Effector CD4-positive, alpha-beta T cell (primary cell): ENCODE measurements at places on chromosomes 5 and 9.

- DNase-seq, result no peak
Observed at GRCh38 chr9:71509054-71509453, 259.3 kb downstream of the CEMIP2 start.

DNA sequence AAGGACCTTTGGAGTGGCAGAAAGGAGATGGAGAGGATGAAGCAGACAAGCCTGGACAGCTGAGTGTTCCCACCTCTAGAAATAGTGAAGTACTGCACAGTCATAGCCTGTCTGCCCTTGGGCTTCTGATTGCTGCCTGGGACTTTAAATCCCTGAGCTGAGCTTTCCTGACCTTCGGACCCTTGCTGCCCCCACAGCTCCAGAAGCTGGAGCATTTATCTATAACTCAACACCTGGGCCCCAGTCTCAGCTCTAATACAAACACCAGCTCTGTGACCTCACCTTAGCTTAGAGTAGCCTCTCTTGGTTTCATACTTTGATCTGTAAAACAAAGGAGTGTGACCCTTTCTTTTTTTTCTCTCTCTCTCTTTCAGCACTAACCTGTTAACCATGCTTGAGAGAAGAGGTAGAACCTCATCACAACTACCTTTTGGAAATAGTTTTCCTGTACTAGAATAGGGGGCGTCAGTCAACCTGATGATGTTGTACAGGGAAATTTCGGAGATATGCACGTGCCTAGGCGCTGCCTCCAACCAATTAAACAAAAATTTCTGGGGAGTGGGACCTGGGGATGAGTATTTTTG lies 25.4 kb upstream of the ELL2 start:
- no peak for DNase-seq

DNA sequence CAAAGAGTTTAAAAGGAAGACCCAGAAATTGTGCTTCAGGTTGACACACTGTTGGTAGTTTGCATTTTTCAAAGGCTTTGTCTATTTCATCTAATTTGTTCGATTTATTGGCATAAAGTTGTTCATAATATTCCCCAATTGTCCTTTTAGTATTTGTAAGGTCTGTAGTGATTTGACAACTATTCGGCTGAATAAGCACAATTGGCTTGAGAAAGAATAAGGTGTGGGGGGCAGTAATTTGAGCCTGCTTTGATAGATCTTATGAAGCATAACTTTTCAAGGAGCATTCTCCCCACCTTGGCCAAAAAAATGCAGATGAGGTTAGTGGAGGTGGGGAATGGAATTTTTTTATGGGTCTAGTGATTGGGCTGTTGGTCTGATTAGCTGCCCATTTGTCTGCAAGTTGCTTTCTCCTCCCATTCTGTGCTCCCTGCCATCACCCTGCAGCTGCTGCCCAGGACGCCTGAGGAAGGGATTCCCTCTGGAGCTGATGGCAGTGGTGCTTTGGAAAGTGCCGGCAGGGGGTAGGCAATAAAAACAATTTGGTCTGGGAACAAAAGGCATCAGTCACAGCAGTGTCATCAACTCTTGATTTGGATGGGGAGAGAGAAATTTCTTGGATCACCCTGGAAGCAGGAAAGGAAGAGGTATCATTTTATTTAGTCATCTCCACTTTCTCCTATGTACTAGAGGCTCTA lies 26.6 kb downstream of the WNT8A start:
- no peak for DNase-seq

- no peak for DNase-seq
Observed at GRCh38 chr5:10632110-10632761, 68.4 kb downstream of the ANKRD33B start.

- no peak for DNase-seq
Observed at GRCh38 chr5:112914584-112914983, 7.4 kb downstream of the REEP5 start.

DNA sequence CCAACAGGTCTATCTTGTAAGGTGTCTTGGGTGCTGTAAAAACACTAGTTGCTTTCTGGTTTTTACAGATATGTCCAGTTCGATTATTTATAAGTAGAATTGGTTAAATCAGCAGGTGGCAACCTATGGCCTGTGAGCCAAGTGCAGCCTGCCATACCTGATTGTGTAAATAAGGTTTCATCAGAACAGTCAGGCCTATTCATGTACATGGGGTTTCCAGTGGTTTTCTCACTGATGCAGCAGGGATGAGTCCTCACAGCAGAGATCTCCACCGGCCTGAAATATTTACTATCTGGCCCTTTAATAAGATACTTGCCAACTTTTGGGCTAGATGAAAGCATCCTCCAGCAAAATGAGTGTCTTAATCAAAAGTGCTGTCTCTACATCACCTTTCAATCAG lies 132.9 kb upstream of the ICE1 start:
- DNase-seq, result no peak

GRCh38 chr5:115126303-115126702 lies 43.4 kb downstream of the TRIM36 start:
- DNase-seq, result no peak
